ENCODE measurements at places on chromosomes 12 and 14.

DNA sequence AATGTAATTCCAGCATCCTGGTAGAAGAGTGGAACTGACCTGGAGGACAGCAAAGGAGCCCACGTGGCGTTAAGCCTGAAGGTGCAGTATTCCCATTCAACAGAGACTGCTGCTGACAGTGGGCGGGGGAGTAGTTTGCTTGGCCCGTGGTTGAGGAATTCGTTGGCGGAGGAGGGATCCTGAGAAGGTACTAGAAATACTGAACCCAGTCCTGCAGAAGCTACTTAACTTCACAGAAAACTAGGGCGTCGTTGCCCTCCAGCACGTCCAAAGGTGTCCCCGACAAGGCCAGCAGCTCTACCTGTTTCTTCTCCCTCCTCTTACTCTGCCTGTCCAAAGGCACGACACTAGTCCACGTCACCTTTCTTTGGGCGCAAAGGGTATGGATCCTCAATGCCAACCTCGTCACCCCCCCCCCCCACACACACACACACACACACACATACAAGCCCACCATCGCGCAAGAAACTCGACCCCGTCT, 303 bp downstream of the PUS7L start:
- DNase-seq = no peak

GRCh38 chr12:72366255-72366654, 94.1 kb downstream of the TRHDE start:
- no peak for DNase-seq

- no peak for DNase-seq
Observed at GRCh38 chr12:93740751-93741150, 63.6 kb downstream of the CRADD start.

DNA sequence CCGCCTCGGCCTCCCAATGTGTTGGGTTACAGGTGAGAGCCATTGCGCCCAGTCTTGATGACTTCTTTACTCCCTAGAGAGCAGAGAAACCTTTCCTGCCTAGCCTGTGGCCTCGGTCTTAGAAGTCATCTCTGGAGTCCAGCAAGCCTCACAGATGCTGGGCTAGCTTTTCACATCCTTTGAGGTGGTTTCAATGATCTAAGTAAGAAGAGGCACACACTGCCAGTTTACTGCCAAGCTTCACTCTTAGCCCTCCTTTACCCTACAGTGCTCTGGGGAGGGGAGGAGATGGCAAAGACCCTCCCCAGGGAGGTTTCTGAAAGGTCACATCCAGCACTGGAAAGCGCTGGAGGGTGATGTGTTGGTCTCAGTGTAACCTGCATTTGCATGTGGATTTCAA, 304.8 kb downstream of the PCNX1 start:
- no peak for DNase-seq

GRCh38 chr12:46831335-46832129, 5.7 kb upstream of the SLC38A4 start:
- DNase-seq = no peak

- DNase-seq = no peak
Observed at GRCh38 chr12:49885118-49885517, 18.6 kb downstream of the FAIM2 start.

DNA sequence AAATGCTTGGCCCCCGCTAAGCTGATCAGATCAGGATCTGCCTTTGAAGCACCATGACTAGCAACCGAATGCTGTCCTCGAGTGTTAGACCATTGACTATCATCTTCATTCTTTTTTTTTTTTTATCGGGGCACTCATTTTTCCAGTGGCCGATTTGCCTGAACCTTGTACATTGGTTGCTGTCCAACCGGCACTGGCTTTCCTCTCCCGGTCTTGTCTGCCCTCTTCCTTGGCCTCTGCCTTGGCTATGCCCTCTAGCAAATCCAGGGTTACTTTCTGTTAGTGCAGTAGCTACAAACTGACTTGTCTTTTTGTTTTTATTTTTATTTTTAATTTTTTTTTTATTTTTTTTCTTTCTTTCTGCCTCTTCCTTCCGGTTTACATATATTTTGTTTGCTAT, 102.3 kb downstream of the ALG10 start:
- DNase-seq = no peak

- no peak for DNase-seq
Observed at GRCh38 chr12:88723219-88723618, 142.9 kb upstream of the KITLG start.

DNA sequence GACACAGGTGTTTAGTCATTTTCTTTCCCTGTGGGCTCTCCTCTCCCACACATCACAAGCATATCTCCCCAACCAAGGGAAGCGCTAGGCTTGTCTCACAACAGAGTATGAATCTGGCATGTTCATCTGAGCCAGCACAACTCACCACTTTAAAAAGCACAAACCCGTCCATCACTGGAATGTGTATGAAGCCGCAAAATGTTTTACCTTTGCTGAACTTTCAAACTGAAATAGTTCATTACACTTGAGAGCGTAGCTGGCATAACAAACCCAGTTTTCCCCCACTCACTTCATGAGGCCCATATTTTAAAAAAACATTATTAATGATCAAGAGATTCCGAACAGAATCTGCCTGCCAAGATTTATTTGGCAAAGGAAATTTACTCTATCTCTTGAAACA, 15.8 kb downstream of the NID2 start:
- DNase-seq = no peak

DNA sequence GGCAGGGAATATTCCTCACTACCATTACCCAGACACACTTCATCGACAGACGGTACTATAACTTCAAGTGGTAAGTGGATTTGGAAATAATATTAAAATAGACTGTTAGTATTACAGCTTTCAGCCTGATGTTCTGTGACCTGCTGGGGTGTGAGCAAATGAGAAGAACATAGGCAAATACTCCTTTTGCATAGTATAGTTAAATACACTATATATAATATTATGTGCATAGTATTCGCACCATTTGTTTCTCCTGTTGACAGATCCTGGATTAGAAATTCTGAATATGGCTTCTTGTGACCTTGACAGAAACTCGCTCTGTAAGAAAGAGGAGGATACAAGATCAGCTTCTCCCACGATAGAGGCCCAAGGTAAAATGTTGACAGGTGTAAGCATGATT, 115.6 kb downstream of the DNAI7 start:
- DNase-seq = no peak

DNA sequence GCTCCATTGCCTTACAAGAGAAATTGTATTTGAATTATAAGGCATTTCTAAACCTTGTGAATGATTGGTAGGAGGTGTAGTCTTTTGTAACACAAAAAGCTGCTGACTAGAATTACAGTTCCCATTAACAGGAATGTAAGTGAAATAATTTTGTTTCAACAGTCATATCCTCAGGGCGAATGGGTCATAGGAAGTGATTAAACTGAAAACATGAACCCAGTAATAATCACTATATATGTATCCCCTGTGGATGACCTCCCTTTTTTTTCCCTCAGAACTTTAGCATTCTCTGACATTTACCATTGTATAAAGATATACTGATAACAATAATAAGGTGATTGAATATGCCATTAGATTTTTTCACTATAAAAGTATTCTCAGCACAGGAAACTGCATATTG, 312.3 kb downstream of the ATP23 start:
- DNase-seq = no peak

DNA sequence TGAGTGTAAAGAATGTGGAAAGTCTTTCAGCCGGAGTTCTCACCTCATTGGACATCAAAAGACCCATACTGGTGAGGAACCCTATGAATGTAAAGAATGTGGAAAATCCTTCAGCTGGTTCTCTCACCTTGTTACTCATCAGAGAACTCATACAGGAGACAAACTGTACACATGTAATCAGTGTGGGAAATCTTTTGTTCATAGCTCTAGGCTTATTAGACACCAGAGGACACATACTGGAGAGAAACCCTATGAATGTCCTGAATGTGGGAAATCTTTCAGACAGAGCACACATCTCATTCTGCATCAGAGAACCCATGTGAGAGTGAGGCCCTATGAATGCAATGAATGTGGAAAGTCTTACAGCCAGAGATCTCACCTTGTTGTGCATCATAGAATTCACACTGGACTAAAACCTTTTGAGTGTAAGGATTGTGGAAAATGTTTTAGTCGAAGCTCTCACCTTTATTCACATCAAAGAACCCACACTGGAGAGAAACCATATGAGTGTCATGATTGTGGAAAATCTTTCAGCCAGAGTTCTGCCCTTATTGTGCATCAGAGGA, 25.1 kb upstream of the ZNF268 start:
- DNase-seq = no peak

GRCh38 chr12:131114271-131114670, 160.6 kb downstream of the ADGRD1 start:
- no peak for DNase-seq

- no peak for DNase-seq
Observed at GRCh38 chr12:2733493-2734355, 61.0 kb upstream of the FKBP4 start.
